Left cardiac atrium (tissue), 4 donors: ENCODE measurements at places on chromosomes 11 and 22.

DNA sequence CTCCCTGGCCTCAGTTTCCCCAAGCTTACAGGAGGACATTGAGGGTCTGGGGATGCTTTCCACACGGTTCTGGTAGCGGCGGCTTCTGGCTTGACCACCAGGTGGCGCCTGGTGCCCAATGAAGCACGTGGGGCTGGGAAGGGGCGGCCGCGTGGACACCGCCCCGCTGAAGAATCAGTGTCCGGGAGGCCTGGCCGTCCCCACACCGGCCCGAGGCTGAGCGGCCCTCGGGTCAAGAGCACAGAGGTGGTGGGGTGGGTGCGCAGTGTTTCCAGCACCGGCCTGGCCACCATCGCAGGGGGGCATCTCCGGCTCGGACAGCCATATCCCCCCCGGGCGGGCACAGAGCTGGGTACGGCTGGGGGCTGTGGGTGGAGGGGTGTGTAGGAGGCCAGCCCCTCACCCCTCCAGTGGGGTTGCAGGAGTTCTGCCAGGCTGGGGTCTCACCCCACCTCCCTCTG lies 27.8 kb upstream of the PPARA start:
- DNase-seq = peak; percentile 84

- DNase-seq = no peak
Observed at GRCh38 chr11:61611309-61611708, 30.4 kb upstream of the SYT7 start.

GRCh38 chr22:40911772-40912171 lies 39.4 kb upstream of the RBX1 start:
- DNase-seq = no peak

DNA sequence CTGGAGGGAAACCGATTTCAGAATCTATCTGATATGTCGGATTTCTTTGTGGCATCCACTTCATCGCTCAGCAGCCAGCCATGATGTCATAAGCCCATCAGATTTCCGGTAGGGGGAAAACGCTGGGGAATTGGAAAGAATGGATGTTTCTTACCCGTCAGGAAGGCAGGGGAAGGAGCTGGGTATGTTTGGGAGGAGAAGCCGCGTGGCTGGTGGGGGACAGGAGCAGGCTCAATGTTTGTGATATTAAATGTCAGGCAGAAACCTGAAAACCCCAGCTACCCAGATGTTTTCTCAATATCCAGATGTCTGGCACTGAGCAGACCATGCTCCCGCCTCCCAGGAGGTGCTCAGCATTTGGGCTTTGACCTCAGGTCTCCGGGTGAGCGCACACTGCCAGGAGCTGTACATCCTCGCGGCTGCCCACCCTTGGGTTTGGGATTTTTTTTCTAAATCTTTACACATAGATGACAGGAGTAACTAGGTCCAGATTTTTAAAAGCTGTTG lies 67.5 kb downstream of the NFAM1 start:
- peak; percentile 47 for DNase-seq

- DNase-seq = no peak
Observed at GRCh38 chr11:17206463-17206862, 1.3 kb downstream of the PIK3C2A start.
